ENCODE measurements at places on chromosomes 12 and 14. TPM values are rescaled to one million over a fixed set of nuclear protein-coding genes. Genes with fewer than 3 reads are reported as not detected.

GRCh38 chr12:98999559-98999958 lies 354.5 kb downstream of the APAF1 start:
- H3K27me3 ChIP-seq, result no peaks in the 10 kb centered on the region
- H3K4me1 ChIP-seq, result no peaks in the 10 kb centered on the region
- H3K4me3 ChIP-seq, result no peak overlapping the region
- DNase-seq, result no peak
- no peak overlapping the region for H3K27ac ChIP-seq
- no peaks in the 10 kb centered on the region for H3K36me3 ChIP-seq

AQP6 gene
- total RNA-seq, result 12.0 TPM

CCT2 gene
- 117 TPM for total RNA-seq

DNA sequence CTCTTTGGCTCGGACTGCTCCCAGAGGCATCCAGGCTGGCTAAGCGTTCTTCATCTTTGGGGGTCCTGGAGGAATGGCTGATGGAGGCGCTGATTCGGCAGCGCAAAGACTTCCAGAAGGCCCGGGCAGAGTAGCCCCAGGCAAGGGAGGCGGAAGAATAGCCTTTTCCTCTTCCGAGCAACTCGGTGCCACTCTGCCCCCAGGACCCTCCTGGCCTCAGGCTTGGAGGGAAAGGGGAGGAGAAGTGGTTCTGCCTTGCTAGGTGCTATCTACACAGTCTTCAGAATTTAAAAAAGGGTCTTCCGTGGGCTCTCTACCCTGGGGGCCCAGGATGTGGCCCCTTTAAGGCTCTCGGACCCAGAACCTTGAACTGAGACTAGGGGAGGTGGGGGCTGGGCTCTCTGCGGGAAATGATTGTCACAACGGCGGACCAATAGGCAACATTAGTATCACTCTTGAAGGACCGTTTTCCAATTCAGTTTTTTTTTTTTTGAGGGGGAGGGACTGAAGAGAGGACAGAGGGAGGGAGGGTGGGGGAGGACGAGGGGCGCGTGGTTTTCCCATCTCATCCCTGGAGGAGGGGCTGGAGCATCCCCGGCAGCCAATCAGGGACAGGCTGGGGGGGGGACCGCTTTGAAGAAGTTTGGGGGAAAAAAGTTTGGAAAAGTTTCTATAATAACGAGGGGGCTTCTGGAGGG lies at the start of gene NFATC4:
Gene NFATC4 (plus strand): TSS at position 671 of the 698 bp plus-strand sequence. CDS start 157 bp downstream, outside the sequence.
- no peaks in the 10 kb centered on the region for H3K27me3 ChIP-seq
- peak within 1 kb of the TSS; percentile 92 for H3K27ac ChIP-seq
- peaks cover 5% of the 10 kb centered on the region for H3K4me1 ChIP-seq

DNA sequence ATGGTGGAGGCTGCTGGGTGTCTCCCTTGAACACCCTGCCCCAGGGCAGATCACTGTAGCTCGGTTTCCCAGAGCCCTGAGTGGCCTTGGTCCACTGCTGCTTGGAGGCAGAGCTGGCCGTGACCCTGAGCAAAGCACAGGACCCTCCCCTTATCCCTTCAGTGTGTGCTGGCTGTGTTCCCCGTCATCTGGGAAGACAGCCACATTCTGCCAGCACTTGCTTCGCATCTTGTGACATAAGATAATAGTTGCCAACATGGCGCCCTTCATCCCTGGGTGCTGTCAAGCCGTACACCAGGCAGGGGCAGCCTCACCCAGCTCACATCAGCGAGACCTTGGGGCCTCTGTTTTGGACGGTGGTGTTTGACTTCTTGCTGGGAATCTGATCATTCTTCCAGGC lies 12.1 kb upstream of the ALDH2 start:
- no peak overlapping the region for H3K27ac ChIP-seq
- H3K4me1 ChIP-seq, result no peaks in the 10 kb centered on the region
- no peaks in the 10 kb centered on the region for H3K36me3 ChIP-seq
- DNase-seq, result no peak

TAS2R50 gene
- total RNA-seq, result 2.0 TPM

DNA sequence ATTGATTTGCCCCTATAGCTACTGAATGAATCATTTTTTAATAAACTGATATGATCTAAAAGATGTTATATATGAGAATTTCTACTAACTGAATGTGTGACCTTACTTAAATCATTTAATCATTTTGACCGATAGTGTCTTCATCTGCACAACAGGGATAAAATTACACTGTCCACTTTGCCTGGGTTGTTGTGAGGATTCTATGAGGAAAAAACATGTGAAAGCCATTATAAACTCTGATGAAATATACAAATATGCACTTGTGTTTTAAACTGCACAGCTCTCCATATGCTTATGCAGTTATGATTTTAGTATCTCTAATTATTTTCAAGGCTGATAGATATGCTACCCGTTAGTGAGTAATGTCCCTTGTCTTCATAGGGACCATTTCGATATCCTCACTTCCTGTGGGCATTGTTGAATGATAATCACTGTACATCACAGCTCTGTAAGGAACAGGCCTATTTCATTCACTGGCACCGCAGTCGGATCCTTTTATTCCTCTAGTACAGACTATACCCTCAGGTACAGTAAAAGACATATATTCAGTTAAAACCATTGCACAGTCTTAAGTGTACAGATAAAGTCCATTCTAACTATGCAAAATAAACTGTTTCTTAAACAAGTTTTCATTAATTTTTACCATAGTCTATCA lies 88.7 kb upstream of the RAP1B start:
- H3K27ac ChIP-seq, result peak overlapping the region; percentile 20
- DNase-seq, result no peak
- no peak overlapping the region for H3K4me3 ChIP-seq
- H3K36me3 ChIP-seq, result no peaks in the 10 kb centered on the region

CPNE6 gene
- total RNA-seq, result 0.19 TPM

DNA sequence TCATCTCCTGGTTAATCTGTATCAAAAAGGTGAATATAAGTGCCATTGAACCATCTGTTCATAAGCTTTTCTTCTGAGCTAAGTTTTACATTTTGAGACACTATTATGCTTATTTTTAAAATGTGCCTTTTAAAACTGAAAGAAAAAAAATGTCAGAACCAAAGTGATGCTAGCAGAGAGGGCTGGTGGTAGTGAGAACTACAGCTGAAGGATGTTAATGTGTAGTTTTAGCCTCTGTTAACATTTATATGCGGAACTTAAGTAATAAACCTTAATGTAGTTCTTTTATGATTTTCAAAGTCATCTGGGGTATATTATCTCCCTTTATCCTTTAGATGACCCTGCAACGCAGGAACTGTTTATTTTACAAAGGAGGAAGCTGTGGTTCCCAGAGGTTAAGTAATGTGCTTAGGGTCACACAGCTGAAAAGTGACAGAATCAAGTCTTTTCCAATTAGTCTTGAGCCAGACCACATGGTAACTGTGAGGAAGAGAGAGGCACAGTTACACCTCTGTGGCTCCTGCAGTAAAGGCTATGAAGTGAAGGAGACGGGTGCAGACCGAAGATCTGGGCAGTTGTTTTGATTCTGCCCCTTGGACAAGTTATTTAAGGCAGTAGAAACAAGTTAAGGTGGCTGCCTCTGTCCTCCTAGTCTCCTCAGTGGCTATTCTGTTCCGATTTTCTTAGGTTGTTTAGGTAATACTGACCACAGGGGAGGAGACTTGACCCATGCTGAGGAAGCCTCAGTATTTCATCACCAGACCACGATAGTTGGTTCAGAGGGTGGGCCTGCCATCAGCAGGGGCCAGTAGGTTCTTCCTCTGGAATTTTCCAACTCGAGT lies 23.9 kb downstream of the GNG2 start:
- H3K4me3 ChIP-seq, result no peak overlapping the region
- H3K27me3 ChIP-seq, result no peaks in the 10 kb centered on the region
- DNase-seq, result peak; percentile 84
- peaks cover 2% of the 10 kb centered on the region for H3K4me1 ChIP-seq
- H3K36me3 ChIP-seq, result no peaks in the 10 kb centered on the region
- H3K27ac ChIP-seq, result peak overlapping the region; percentile 27

GRCh38 chr12:87405918-87406317 lies 623.3 kb downstream of the C12orf50 start:
- no peak for DNase-seq
- no peaks in the 10 kb centered on the region for H3K27me3 ChIP-seq
- no peaks in the 10 kb centered on the region for H3K4me1 ChIP-seq
- H3K4me3 ChIP-seq, result no peak overlapping the region
- no peak overlapping the region for H3K27ac ChIP-seq

- no peaks in the 10 kb centered on the region for H3K27me3 ChIP-seq
- no peak for DNase-seq
- H3K4me1 ChIP-seq, result no peaks in the 10 kb centered on the region
- H3K36me3 ChIP-seq, result no peaks in the 10 kb centered on the region
Observed at GRCh38 chr12:99282086-99282485, 365.5 kb upstream of the GARIN6 start.

TMPRSS12 gene
- total RNA-seq, result not detected

DNA sequence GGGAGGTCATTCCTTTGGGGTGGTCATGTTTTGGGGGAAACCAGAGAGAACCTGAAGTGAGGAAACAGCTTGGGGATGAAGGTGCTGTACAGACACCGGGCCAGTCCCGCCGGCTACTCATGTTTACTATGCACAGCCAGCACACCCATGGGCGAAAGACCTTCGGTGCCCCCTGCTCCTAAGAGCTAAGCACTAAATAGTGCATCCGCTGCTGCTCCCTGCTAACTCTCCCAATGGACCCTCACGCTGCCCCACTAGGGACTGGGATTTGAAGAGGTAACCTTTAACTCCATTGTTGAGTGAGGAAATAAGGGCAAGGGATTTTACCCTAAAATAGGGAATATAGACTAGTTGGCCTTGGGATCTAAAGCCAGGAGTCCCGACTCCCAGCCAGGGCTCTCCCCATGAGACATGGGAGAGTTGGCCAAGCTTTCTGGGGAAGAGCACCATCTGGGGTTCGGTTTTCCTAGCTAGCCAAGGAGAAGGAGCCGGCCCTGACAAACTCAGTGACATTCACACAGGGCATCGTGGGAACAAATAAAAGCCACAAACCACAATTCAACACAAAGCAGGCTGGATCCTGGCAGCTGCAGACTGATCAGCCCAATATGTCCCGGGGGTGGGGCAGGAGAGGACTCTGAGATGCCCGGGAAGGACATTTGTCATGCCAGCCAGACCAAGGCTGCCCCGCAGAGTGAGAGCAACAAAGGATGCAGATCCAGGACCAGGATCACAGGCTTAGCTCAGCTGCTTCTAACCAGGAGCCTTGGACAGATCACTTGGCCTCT lies 91.7 kb downstream of the SINHCAF start:
- no peaks in the 10 kb centered on the region for H3K27me3 ChIP-seq
- no peak overlapping the region for H3K27ac ChIP-seq
- H3K4me3 ChIP-seq, result no peak overlapping the region
- no peak for DNase-seq
- peaks cover under 1% of the 10 kb centered on the region for H3K4me1 ChIP-seq
- no peaks in the 10 kb centered on the region for H3K36me3 ChIP-seq

DNA sequence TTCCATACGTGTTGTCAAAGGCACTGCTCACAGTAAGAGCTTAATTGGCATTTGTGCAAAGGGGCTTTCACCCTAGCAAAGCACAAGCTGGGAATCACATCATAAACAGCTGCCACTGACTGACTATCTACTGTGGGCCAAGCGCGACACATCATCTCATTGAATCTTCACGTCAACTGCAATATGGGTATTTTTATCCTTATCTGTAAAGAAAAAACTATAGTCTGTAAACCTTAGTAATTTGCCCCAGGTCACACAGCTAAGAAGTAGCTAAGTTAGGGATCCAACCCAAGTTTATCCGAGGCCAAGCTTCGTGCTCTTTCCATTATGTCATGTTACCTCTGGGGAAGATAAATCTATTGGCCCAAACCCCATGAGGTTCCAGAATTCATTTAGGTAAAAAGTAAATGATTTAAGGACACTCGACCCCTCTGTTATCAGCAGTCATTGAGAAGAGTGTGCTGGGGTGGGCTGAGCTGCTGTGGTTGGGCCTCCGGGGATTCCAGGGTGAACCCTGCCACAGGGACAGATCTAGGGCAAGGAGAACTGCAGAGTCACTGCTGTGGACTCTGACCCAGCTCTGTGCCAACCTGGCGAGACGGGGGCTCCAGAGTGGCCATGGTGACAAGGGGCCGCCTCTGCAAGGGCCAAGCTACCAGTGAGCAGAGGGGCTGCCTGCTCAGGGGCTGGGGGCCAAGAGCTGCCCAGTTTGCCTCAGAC lies 27.6 kb downstream of the NCKAP5L start:
- H3K4me3 ChIP-seq, result no peak overlapping the region
- DNase-seq, result no peak
- no peak overlapping the region for H3K27ac ChIP-seq

- H3K4me3 ChIP-seq, result no peak overlapping the region
- no peak overlapping the region for H3K27ac ChIP-seq
- H3K4me1 ChIP-seq, result no peaks in the 10 kb centered on the region
- peaks cover 37% of the 10 kb centered on the region for H3K36me3 ChIP-seq
Observed at GRCh38 chr12:108814462-108815211, 42.7 kb downstream of the SSH1 start.

MANSC4 gene
- total RNA-seq, result not detected

RNU7-1 gene
- not detected for total RNA-seq

GRCh38 chr12:50103767-50104321 lies at the start of gene GPD1:
Gene GPD1, plus strand, starts transcription at chr12:50104008. Its CDS starts 43 bp downstream, at chr12:50104051.
- peaks cover 18% of the 10 kb centered on the region for H3K36me3 ChIP-seq
- peak; percentile 90 for DNase-seq
- H3K4me1 ChIP-seq, result peaks cover 17% of the 10 kb centered on the region
- peak within 1 kb of the TSS; percentile 26 for H3K27ac ChIP-seq
- H3K27me3 ChIP-seq, result no peaks in the 10 kb centered on the region
- H3K4me3 ChIP-seq, result peak within 1 kb of the TSS; percentile 67

MTRFR gene
- 17.8 TPM for total RNA-seq

DNA sequence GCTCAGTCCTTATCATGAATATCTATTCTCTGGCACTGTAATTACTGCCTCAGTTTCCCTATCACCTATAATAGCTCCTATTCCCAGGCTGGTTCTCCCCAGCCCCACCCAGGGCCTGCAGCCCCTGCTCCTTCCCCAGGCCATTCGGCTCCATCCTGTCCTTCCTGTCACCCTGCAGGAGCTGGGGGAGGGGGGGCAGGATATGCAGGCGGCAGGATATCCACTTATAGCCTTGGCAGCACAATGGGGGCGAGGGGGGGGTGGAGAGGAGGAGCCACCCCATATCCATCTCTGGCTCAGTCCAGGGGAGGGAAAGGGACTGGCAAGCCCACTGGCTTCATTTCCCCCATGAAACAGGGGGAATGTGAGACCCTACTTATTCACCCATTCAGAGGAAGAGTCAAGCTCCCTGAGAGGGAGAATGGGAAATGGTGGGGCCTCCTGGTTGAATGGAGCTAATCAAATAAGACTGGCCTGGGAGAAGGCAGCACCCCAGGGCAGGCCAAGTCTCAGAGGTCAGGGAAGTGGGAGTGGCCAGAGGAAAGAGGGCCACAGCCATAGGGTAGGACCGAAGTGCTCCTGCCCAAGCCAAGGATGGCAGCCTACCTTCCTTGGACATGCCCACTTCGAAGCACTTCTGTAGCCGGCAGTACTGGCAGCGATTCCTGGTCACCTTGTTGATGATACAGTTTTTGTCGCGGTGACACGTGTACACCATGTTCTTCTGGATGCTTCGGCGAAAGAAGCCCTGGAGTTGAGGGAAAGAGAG lies 7.8 kb upstream of the ITGB7 start:
- DNase-seq, result no peak
- peak overlapping the region; percentile 76 for H3K27ac ChIP-seq
- H3K4me1 ChIP-seq, result peaks cover 34% of the 10 kb centered on the region
- H3K36me3 ChIP-seq, result peaks cover 10% of the 10 kb centered on the region

KRR1 gene
- total RNA-seq, result 50.7 TPM

GRCh38 chr14:58299401-58300330 lies 1.3 kb downstream of the ARID4A start:
- peaks cover 12% of the 10 kb centered on the region for H3K36me3 ChIP-seq
- H3K4me3 ChIP-seq, result peak overlapping the region; percentile 82
- H3K4me1 ChIP-seq, result no peaks in the 10 kb centered on the region
- peak overlapping the region; percentile 85 for H3K27ac ChIP-seq
- peak; percentile 63 for DNase-seq
- H3K27me3 ChIP-seq, result no peaks in the 10 kb centered on the region
